ENCODE measurements at places on chromosomes 5 and 9. TPM values are rescaled to one million over a fixed set of nuclear protein-coding genes. Genes with fewer than 3 reads are reported as not detected.

The SPINK4 gene
- total RNA-seq: not detected

The MUSK gene
- total RNA-seq: not detected

The PKN3 gene
- total RNA-seq: 7.8 TPM

DNA sequence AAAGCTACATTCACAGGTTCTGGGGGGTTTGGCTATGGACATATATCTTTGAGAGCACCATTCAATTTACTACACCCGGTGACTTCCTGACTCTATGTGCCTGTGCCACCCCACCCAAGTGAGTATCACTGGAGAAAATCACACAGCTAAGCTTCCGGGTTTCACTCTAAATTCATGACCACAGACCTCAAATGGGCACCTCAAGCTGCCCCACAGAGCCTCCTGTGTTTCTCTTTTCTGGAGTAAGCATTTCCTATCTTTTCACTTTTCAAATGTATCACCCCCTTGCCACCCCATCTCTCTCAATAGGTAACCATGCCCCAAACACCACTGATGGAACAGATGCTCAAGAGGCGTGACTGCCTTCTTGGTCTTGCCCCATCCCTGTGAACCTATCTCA lies 49.2 kb upstream of the NEK6 start:
- no peak overlapping the region for H3K4me3 ChIP-seq
- peaks cover 6% of the 10 kb centered on the region for H3K27me3 ChIP-seq
- no peak for DNase-seq
- H3K4me1 ChIP-seq: peaks cover 31% of the 10 kb centered on the region

GRCh38 chr5:6936031-6936430 lies 222.8 kb downstream of the TENT4A start:
- no peak overlapping the region for H3K4me3 ChIP-seq
- H3K27me3 ChIP-seq: peaks cover 17% of the 10 kb centered on the region
- H3K36me3 ChIP-seq: no peaks in the 10 kb centered on the region
- no peaks in the 10 kb centered on the region for H3K4me1 ChIP-seq
- H3K27ac ChIP-seq: no peak overlapping the region

DNA sequence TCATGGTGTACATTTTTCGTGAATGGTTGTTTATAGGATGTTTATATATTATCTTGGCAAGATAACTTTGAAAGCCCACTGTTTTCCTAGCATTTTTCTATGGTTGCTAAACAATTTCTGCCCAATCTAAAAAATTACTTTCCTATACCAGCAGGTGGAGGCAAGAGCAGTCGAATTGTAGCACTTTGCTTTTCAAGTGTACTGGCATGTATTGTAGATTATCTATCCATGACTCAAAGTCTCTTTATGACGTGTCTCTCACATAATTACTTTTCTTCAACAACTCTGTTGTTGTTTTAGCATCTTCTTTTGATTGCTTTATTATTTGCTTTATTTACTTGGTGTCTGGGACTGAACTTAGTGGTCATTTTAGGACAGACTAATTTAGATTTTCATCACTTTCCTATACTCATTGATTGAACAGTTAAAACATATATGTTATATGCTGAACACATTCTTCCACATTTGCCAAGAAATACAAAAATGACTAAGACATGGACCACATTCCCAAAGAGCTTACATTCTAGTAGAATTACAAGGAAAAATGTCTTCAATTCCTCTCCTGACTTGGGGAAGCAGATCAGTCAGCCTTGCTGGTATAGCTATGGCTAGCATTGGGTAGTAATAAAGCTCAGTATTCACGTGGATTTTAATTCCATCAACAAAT lies 20.7 kb downstream of the NLN start:
- H3K4me3 ChIP-seq: no peak overlapping the region
- peaks cover 24% of the 10 kb centered on the region for H3K36me3 ChIP-seq
- no peak for DNase-seq
- H3K27me3 ChIP-seq: no peaks in the 10 kb centered on the region

DNA sequence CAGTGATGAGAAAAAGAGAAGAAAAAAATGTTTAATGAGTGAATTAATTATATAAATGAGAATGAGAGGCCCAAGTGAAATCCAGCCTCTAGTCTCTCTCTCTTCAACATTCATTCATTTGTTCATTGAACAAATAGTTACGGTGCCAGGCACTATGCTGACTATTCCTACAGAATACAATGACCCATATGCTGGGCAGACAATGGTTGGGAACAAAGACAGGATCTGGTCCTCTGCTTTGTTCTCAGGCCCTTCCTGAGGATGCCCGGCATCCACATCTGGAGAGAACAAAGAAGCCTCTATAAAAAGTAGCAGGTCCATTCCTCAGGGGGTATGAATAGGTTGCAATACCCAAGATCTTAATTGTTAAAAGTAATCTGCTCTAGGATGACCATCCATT lies 6.9 kb downstream of the ADAM19 start:
- no peak overlapping the region for H3K27ac ChIP-seq
- peaks cover 22% of the 10 kb centered on the region for H3K4me1 ChIP-seq
- DNase-seq: no peak
- no peaks in the 10 kb centered on the region for H3K36me3 ChIP-seq
- H3K4me3 ChIP-seq: no peak overlapping the region
- peaks cover 36% of the 10 kb centered on the region for H3K27me3 ChIP-seq

Data from activated naive CD8-positive, alpha-beta T cell treated with anti-CD3 and anti-CD28 coated beads for 36 hours (primary cell).